Spleen (tissue), 13 donors: ENCODE measurements at places on chromosomes 11 and 22. TPM values are rescaled to one million over a fixed set of nuclear protein-coding genes. Genes with fewer than 3 reads are reported as not detected.

DNA sequence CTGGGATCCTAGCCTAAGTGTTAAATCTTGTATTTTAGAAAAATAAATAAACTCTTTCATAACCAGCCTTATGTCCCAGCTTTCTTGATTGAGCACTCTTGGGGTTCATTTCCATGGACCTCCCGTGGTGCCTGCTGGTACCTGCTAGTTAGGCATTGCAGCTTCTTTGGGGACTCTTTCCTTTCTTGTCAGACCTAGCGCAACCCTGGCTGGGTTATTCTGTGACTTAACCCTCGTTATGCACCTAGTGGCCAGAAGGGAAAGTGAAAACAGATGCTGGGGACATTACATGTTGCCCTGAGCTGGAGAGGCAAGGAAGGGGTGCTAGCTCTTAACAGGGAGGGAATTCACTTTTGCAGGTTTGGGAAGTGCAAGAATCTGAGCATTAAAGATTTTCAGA, 46.8 kb downstream of the APIP start:
- H3K36me3 ChIP-seq: no peaks in the 10 kb centered on the region
- H3K27me3 ChIP-seq: no peaks in the 10 kb centered on the region
- H3K4me3 ChIP-seq: no peak overlapping the region
- H3K27ac ChIP-seq: no peak overlapping the region
- H3K4me1 ChIP-seq: no peaks in the 10 kb centered on the region
- DNase-seq: no peak

The FGF4 gene
- not detected for total RNA-seq

DNA sequence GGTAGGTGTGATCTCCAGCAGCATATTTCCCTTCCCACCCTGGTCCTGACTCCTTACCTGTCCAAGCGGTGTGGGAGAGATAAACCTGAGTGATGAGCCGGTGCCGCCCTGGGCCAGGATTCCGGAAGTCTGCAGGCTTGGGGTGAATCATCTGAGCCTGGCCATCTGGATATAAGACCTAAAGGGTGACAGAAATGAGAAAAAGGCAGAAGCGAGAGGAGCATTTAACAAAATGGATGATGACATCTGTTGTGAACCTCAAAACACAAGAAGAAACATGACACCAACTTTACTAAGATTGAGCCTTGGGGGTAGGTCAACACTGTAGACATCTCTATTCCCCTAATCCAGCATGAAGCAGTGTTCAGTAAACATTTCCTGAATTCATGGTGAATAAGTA, 62.8 kb downstream of the AAMDC start:
- DNase-seq: no peak
- no peaks in the 10 kb centered on the region for H3K4me1 ChIP-seq
- H3K27me3 ChIP-seq: no peaks in the 10 kb centered on the region
- peaks cover 29% of the 10 kb centered on the region for H3K36me3 ChIP-seq

GRCh38 chr11:74494916-74495315, 1.4 kb upstream of the LIPT2 start:
- H3K4me1 ChIP-seq: peaks cover 25% of the 10 kb centered on the region
- no peak overlapping the region for H3K4me3 ChIP-seq

The TOM1 gene
- total RNA-seq: 49.5 TPM

- DNase-seq: no peak
- no peak overlapping the region for H3K27ac ChIP-seq
- H3K27me3 ChIP-seq: no peaks in the 10 kb centered on the region
- H3K36me3 ChIP-seq: no peaks in the 10 kb centered on the region
Observed at GRCh38 chr22:27397954-27398342, 403.6 kb downstream of the MN1 start.

The GPR83 gene
- 0.11 TPM for total RNA-seq

GRCh38 chr11:123443851-123444623, 14.0 kb downstream of the GRAMD1B start:
- DNase-seq: no peak
- H3K4me3 ChIP-seq: no peak overlapping the region
- H3K27ac ChIP-seq: no peak overlapping the region
- H3K27me3 ChIP-seq: no peaks in the 10 kb centered on the region

GRCh38 chr11:121291319-121291718, 1.3 kb upstream of the SC5D start:
- DNase-seq: no peak
- no peaks in the 10 kb centered on the region for H3K36me3 ChIP-seq
- no peaks in the 10 kb centered on the region for H3K27me3 ChIP-seq

GRCh38 chr11:118306556-118306955, 2.0 kb downstream of the CD3E start:
- no peaks in the 10 kb centered on the region for H3K36me3 ChIP-seq
- H3K27me3 ChIP-seq: no peaks in the 10 kb centered on the region
- no peak overlapping the region for H3K27ac ChIP-seq
- peak overlapping the region; percentile 61 for H3K4me3 ChIP-seq
- no peak for DNase-seq
- peaks cover 2% of the 10 kb centered on the region for H3K4me1 ChIP-seq

- H3K27me3 ChIP-seq: peaks cover 11% of the 10 kb centered on the region
- H3K27ac ChIP-seq: no peak overlapping the region
- no peak for DNase-seq
- H3K4me1 ChIP-seq: peaks cover 7% of the 10 kb centered on the region
- H3K4me3 ChIP-seq: no peak overlapping the region
Observed at GRCh38 chr11:120329556-120329955, 4.5 kb downstream of the TLCD5 start.

GRCh38 chr11:119806064-119806915, 77.3 kb upstream of the NECTIN1 start:
- H3K36me3 ChIP-seq: no peaks in the 10 kb centered on the region
- no peaks in the 10 kb centered on the region for H3K27me3 ChIP-seq
- DNase-seq: peak; percentile 41
- no peak overlapping the region for H3K27ac ChIP-seq
- H3K4me3 ChIP-seq: no peak overlapping the region

The AGBL2 gene
- total RNA-seq: 3.4 TPM

DNA sequence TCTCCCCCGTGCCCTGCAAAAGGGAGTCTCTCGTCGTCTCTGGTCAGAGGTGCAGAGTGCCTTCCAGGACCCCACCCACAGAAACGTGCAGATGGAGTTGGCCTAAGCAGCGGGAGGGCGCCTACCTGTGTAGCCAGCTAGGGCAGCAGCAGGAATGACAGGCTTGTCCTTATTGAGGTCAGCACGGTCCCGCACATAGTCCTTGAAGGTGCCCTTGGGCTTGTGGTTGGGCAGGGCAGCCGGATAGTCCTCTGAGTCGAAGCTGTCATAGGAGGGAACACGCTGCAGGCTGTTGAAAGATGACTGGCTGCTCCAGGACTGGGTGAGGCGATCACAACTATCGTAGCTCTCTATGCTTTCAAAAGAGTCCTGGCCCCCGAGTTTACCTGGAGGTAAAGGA, 107.3 kb downstream of the ETS1 start:
- H3K27ac ChIP-seq: peak overlapping the region; percentile 62
- H3K36me3 ChIP-seq: peaks cover 39% of the 10 kb centered on the region
- peaks cover 100% of the 10 kb centered on the region for H3K4me1 ChIP-seq
- no peaks in the 10 kb centered on the region for H3K27me3 ChIP-seq
- DNase-seq: no peak

- H3K27me3 ChIP-seq: peaks cover 63% of the 10 kb centered on the region
- no peak overlapping the region for H3K27ac ChIP-seq
- DNase-seq: no peak
- H3K4me3 ChIP-seq: peak overlapping the region; percentile 33
- no peaks in the 10 kb centered on the region for H3K36me3 ChIP-seq
- H3K4me1 ChIP-seq: peaks cover 79% of the 10 kb centered on the region
Observed at GRCh38 chr22:50300620-50301257, 6.7 kb downstream of the PLXNB2 start.

GRCh38 chr11:13238879-13239514, 38.6 kb upstream of the BMAL1 start:
- peaks cover 4% of the 10 kb centered on the region for H3K4me1 ChIP-seq
- DNase-seq: no peak
- no peak overlapping the region for H3K4me3 ChIP-seq
- H3K27ac ChIP-seq: no peak overlapping the region
- no peaks in the 10 kb centered on the region for H3K27me3 ChIP-seq
- H3K36me3 ChIP-seq: no peaks in the 10 kb centered on the region

DNA sequence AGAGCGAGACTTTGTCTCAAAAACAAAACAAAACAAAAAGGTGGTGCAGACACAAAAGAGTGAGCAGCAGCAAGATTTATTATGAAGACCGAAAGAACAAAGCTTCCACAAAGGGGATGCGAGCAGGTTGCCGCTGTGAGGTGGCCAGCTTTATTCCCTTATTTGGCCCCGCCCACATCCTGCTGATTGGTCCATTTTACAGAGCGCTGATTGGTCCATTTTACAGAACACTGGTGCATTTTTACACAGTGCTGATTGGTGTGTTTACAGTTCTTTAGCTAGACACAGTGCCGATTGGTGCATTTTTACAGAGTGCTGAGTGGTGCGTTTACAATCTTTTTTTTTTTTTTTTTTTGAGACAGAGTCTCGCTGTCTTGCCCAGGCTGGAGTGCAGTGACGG, 77.4 kb downstream of the CECR2 start:
- no peaks in the 10 kb centered on the region for H3K4me1 ChIP-seq
- no peak for DNase-seq
- no peak overlapping the region for H3K4me3 ChIP-seq
- H3K27me3 ChIP-seq: no peaks in the 10 kb centered on the region
- H3K36me3 ChIP-seq: no peaks in the 10 kb centered on the region
- H3K27ac ChIP-seq: no peak overlapping the region

DNA sequence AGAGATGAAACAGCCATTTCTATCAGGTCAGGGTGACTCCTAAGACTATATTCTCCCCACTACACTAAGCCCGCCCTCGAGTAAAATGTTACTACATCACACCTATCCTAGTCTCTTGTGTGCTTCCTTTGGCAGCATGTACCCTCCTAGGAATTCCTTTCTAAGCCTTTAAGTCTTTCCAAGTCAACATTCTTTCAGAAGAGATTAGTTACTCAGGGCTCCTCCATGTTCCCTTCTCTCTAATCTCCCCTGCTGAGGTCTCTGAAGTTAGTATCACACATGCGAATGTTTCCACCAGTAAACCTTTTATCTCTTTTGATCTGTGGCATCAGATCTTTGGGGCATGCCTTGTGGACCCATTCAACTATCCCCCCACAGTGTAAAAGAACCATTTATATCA, 873.7 kb upstream of the FAT3 start:
- H3K4me1 ChIP-seq: no peaks in the 10 kb centered on the region
- H3K27me3 ChIP-seq: no peaks in the 10 kb centered on the region
- H3K4me3 ChIP-seq: no peak overlapping the region

The TIGD3 gene
- total RNA-seq: 1.2 TPM

- H3K27ac ChIP-seq: peak overlapping the region; percentile 87
- peaks cover 29% of the 10 kb centered on the region for H3K4me1 ChIP-seq
- no peak for DNase-seq
- H3K4me3 ChIP-seq: peak overlapping the region; percentile 89
Observed at GRCh38 chr11:90221803-90222458, 918 bp downstream of the CHORDC1 start.

The THY1 gene
- total RNA-seq: 10.6 TPM

DNA sequence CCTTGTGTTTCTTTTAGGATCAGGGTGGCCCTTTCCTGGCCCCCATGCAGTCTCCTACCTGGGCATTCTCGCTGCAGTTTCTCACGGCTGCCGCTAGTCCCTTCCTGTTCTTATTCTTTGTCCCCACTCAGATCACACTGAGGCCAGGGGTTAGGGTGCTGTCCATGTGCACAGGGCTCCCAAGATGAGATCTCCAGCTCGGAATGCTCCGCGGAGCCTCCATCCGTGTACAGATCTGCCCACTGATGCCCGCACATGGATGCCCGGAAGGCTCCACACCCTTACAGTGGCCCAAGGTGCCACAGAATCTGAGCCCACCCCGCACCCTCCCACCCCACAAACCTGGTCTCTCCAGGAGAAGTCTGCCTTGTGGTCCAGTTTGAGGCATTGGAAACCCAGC, 457.3 kb downstream of the TBC1D22A start:
- no peaks in the 10 kb centered on the region for H3K27me3 ChIP-seq
- DNase-seq: no peak
- H3K27ac ChIP-seq: no peak overlapping the region

DNA sequence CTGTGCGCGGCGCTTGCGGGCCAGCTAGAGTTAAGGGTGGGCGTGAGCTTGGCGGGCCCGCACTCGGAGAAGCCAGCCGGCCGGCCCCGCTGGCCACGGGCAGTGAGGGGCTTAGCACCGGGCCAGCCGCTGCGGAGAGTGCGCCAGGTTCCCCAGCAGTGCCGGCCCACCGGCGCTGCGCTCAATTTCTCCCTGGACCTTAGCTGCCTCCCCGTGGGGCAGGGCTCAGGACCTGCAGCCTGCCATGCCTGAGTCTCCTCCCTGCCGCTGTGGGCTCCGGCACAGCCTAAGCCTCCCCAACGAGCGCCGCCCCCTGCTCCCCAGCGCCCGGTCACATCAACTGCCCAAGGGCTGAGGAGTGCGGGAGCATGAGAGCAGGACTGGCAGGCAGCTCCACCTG, 5.2 kb upstream of the PES1 start:
- H3K4me3 ChIP-seq: no peak overlapping the region
- H3K4me1 ChIP-seq: peaks cover 6% of the 10 kb centered on the region
- H3K27ac ChIP-seq: no peak overlapping the region
- no peaks in the 10 kb centered on the region for H3K27me3 ChIP-seq

- no peak for DNase-seq
- no peak overlapping the region for H3K27ac ChIP-seq
- H3K36me3 ChIP-seq: no peaks in the 10 kb centered on the region
- no peaks in the 10 kb centered on the region for H3K4me1 ChIP-seq
- H3K4me3 ChIP-seq: no peak overlapping the region
- H3K27me3 ChIP-seq: no peaks in the 10 kb centered on the region
Observed at GRCh38 chr22:39724390-39724789, 153.8 kb downstream of the CACNA1I start.

The OR51B5 gene
- total RNA-seq: 0.54 TPM

The PANX2 gene
- 4.6 TPM for total RNA-seq

DNA sequence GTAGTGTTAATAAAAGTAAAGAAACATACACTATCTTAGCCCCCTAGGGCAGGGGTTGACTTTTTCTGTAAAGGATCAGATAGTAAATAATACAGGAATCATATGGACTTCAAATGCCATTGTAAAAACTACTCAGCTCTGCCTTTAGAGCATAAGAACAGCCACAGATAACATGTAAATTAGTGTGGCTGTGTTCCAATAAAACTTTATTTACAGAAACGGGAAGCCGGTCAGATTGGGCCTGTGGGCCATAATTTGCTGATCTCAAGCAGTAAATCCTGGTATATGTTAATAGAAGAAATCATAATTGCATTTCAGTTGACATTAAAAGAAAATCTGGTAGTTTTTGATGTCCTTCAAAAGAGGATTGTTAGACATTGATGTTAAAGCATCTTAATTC, 76.5 kb downstream of the ZC3H12C start:
- DNase-seq: no peak
- H3K36me3 ChIP-seq: no peaks in the 10 kb centered on the region
- no peak overlapping the region for H3K4me3 ChIP-seq
- H3K27ac ChIP-seq: no peak overlapping the region

DNA sequence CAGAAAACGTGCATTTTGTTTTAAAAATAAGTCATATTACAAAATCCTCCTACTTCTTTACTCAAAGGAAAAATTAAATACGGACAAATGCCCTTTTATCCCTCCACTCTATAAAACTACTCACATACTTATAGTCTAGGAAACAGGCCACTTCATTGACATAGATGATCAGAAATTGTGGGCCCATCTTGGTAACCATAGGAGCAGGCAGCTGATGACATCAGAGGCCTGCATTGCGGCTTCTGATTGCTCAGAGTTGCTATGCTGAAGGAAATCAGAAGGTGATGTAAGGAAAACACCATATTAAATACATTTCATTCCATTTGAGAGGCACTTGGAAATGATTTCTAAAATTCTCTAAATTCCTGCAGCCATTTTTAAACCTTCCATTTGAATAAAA, 27.0 kb downstream of the FAM76B start:
- no peaks in the 10 kb centered on the region for H3K36me3 ChIP-seq
- DNase-seq: no peak
- H3K4me3 ChIP-seq: no peak overlapping the region

The TRAPPC4 gene
- total RNA-seq: 45.4 TPM

- no peak for DNase-seq
- no peak overlapping the region for H3K4me3 ChIP-seq
- no peaks in the 10 kb centered on the region for H3K36me3 ChIP-seq
- no peak overlapping the region for H3K27ac ChIP-seq
Observed at GRCh38 chr11:134654161-134654915, 242.3 kb upstream of the B3GAT1 start.
